Regular cardiac myocyte (primary cell): ENCODE measurements at places on chromosomes 12 and 14. TPM values are rescaled to one million over a fixed set of nuclear protein-coding genes. Genes with fewer than 3 reads are reported as not detected.

The DEGS2 gene
- under 0.01 and 0.28 TPM in 2 replicates for total RNA-seq

The TGFB3 gene
- 3.8 and 7.3 TPM in 2 replicates for total RNA-seq

The ADGRD1 gene
- total RNA-seq = 0.38 and 1.1 TPM in 2 replicates

The ACVRL1 gene
- 35.1 and 46.5 TPM in 2 replicates for total RNA-seq

The RTL1 gene
- not detected in 2 replicates for total RNA-seq
